Stimulated activated CD8-positive, alpha-beta memory T cell treated with anti-CD3 and anti-CD28 coated beads, Interleukin-4, amount 100 ng/mL, for 4 hours (primary cell): ENCODE measurements at places on chromosomes 4 and X.

- no peak for DNase-seq
Observed at GRCh38 chrX:13664020-13664419, 11.1 kb downstream of the TCEANC start.

DNA sequence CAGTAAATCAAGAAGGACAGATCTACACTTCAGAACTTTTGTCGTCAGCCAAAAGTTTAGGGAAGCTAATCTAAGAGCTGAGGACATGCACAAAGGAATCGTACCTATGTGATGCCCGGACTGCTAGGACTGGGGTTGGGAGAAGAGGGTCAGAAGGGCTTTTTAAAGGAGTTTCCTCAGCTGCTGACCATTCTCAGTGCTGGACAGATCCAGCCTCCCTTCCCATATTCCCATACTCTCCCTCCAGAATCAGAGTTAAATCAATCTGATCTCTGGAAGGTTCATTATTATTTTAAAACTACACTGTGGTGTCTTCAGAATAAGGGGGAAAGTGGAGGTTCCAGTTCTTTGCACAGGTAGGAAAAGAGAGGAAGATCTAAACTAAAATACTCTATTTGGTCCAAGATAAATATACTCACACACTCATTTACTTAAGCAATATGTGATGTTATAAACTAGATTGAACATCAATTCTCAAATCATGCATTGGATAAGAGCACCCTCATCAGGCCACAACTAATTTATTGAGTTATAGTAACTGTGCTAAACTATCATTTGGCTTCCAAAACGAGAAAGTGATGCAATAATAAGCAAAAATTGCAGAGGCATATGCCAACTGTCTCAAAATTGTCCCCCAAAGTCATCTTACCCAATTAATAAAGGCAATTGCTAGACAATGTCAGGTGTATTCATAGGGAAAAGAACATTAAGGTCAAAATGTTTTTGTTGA, 124.7 kb downstream of the HNRNPD start:
- DNase-seq: no peak

DNA sequence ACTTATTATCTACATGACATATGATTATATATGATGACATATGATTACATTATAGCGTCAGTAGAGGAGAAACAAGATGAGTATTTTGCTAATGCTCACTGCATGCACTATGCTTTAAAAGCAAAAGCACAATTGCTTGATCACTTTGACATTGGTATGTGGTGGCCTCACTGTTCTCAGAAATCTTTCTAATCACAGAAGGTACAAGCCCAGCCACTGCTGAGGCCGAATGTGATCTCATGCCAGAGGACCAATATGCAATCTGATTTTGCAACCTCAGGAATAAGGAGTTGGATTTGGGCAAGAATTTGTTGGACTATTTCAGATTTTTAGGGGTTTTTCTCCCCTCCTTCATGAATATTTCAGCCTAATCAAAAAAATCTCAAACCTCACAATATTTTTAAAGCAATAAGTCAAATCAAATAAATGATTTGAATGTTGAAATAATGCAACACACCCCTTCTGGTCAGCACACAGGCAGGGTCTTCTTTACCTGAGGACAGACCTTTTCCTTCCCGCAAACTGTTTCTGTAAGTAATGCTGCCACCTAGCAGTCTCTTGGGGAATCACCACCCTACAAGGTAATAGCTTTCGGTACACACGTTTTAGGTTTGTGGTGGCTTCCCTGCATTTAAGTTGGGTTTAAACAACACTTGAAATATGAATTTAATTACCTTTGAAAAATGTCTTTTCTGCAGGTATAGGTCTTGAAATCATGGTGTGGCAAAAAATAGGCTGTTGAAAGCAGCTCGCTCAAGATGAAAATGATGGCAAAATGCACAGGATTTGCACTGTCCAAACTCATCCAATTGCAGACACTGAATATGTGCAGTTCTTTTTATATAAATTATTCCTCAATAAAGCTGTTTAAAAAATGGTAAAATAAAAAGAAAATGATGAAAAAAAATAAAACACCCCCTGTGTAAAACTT, 4.8 kb upstream of the CXCL13 start:
- DNase-seq: no peak

DNA sequence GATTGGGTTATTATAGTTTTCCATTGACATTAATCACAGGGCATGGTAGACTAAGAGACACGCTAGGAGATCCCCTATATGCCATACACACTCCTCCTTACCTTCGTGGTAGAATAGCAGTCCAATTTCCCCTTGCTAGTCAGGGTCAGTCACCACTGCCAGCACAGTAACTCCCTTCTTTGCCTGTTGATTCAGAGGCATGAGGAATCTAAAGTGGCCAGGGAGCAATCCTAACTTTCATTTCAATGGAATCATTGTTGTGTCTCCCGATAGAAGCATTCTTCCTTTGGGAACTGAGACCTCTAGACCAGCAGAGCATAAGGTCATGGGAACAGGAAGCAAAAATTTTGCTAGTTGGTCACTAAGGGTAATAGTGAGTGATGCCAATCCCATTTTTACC, 51.1 kb downstream of the COL25A1 start:
- DNase-seq: no peak

DNA sequence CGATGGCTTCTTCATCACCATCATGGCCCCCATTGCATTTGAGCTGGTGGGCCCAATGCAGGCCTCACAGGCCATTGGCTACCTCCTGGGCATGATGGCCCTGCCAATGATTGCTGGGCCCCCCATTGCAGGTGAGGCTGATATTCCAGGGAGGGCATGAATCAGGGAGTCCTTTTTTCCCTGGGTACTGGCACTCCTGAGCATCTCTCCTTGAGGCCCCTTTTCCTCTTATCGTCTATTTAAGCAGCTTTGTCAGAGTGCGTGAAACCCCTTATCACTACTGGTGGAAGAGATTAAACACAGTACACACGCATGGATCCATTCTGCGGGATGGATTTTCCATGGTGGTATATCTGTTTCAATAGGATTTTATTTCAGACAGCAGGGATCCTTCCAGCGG, 85.1 kb downstream of the RLIM start:
- DNase-seq: no peak

DNA sequence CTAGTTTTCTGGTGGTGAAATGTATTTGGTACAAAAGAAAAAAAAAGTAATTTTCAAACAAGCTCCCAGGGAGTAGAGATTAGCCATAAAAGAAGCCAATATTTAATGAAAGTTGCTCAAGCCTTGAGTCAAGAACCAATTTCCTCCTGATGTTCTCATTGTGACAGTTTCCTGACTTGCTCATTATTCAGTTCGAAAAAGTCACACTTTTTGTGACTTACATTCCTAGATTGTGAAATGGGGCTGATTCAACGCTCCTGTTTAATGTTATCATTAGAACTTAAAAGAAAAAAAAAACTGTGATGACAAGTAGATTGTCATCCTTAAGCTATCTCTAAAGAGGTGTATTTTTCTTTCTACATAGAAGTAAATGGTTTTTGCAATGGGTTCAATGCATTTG, 122.6 kb upstream of the BMPR1B start:
- no peak for DNase-seq

DNA sequence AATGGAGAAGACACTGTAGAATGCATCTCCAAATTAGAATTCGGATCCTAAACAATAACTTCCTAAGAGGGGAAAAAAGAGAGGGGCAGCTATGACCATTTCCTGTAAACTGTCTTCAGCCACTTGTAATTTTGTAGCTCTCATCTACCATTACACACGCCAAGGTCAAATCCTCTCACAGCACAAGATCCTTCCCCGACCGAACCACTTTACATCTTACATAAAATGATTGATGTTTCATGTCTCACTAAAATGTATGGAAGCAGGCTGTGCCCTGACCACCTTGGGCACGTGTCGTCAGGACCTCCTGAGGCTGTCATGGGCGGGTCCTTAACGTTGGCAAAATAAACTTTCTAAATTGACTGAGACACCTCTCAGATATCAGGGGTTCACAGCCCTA, 24.1 kb upstream of the PBDC1 start:
- DNase-seq: no peak

- no peak for DNase-seq
Observed at GRCh38 chr4:101205916-101206315, 141.4 kb downstream of the PPP3CA start.

GRCh38 chrX:9221781-9222180, 187.9 kb upstream of the FAM9B start:
- no peak for DNase-seq

DNA sequence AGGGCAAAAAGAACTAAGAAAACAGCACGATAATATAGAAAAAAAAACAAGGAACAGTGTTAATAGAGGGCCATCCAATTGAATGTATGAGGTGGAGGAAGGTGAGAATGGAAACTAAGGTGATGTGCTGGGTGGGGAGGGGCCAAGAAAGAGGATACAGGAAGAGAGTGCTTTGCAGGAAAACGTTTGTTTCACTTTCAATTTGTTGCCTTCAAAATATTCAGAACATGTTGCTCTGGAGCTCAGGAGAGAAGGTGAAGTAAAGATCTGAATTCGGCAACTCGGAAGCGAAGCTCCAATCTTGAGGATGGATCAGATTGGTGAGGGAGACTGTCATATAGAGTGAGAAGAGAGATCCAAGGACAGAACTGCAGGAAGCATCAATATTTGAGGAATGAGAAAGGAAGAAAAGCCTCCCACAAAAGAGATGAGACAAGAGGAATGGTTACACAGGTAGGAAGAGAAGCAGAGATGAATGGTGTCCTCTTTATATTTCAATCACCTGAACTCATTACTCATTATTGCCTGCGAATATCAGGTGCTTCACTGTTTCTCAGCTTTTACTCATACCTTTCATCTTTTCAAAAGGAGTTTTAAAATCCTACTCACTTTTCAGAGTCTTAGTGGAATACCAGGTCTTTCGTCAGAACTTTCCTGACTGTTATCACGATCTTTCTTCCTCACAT, 14.7 kb upstream of the SEC24D start:
- DNase-seq: no peak

DNA sequence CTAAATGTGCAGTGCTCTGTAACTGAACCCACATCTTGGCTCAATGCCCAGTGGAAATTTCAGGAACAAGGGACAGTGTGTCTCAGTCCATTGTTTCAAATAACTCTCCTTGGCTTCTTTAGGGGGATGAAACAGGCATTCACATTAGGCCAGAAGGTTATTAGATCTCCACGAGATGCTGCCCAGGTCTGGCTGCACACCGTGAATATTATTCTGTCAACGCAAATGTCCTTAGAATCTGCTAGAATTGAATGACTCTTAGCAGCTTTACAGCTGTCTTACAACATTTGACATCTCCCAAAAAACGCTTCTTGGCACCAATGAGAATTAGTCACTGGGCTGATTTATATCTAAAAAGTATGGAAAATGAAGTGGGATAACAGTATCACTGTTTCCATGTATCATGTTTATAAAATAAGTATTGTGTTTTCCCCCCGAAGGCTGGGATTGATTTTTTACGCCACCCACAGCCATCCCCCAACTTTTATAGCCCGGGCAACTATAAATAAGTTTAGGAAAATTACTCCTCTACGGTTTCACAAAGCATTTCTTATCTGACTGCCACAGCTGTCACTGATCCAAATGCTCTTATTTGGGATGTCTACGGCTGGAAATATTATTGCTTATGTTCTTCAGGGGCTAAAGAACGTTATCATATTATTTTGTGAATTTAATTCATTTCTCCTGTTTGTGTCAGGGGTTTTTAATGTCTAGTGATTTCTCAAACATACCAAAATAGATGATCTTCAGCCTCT, 559.7 kb upstream of the FAT1 start:
- no peak for DNase-seq

- no peak for DNase-seq
Observed at GRCh38 chr4:37693450-37694190, 7.4 kb upstream of the RELL1 start.

GRCh38 chr4:85783483-85783882, 308.5 kb downstream of the ARHGAP24 start:
- DNase-seq: no peak

- DNase-seq: no peak
Observed at GRCh38 chrX:153299855-153300254, 21.7 kb downstream of the PNMA6F start.

DNA sequence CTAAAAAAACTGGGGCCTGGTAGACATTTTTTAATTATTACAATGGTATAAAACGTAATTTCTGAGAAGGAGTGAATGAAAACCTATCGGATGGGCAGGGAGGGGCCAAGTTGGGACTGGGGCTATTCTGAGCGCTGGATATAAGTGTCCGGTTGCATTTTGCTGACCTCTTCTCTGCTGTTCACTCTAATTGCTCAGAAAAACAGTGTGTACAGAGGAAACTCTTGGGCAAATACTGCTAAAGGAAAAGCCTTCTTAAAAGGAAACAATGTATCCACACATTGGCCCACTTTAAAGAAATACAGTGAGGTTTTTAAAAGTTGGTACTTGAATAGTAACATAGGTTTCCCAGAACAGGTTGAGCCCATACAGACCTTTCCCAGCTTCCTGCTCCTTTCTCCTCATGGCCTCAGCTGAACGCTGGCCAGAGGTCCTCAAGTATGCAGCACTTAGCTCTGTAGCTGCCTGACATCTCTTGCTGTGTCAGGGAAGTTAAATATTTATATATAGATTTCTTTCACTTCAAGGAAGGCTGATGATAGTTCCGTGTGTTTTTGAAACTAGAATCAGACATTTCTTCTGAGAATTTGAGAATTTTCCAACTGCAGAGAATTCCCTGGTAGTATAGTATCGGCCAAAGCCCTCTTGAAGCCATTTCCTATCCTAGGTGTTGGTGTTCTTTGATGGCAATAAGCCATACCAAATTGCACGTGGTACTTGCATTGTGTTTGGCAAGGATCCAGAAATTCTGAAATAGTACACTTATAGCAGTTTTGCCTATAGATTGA, 97.1 kb upstream of the SLC4A4 start:
- DNase-seq: no peak

DNA sequence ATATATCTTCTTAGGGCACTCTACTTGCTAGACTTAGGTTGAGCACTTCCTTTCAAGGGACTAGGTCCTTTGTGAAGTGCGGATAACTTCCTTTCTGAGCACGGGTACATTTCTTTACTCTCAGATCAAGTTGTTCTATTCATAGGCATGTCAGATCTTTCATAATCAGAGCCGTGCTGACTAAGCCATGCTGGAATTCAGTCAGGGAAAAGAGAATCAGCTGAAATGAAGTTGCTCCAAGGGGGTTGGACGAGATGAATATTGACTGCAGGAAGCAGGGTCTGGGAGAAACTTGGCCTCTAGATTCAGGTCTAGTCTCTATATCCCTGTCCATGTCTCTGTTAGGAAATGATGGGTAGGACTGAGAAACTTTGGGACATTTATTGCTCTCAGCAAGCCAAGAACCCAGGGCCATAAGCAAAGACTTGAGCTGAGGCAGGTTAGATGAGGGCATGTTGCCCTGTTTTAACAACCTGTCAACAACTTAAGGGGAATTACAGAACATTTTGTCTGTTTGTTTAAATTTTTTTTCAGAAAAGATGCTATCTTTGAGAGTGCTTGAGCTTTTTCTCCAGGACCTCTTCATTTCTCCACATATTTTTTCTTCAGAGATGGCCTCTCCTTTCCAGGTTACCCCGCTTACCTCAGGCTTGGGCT, 28.3 kb downstream of the AREG start:
- DNase-seq: no peak

- DNase-seq: no peak
Observed at GRCh38 chr4:74385386-74385785, 20.4 kb downstream of the EREG start.

GRCh38 chr4:155604718-155605626, 61.7 kb upstream of the GUCY1A1 start:
- no peak for DNase-seq
